Adipocyte (in vitro differentiated cells): ENCODE measurements at places on chromosomes 12 and 14.
A peak's percentile ranks its signal among the peaks of the same experiment; 100 is the strongest.

- peak; percentile 99 for DNase-seq
Observed at GRCh38 chr12:53727310-53728041, at the start of gene CALCOCO1. CALCOCO1 (minus strand) TSS chr12:53727452; CDS start chr12:53725242, 2,210 bp downstream.

DNA sequence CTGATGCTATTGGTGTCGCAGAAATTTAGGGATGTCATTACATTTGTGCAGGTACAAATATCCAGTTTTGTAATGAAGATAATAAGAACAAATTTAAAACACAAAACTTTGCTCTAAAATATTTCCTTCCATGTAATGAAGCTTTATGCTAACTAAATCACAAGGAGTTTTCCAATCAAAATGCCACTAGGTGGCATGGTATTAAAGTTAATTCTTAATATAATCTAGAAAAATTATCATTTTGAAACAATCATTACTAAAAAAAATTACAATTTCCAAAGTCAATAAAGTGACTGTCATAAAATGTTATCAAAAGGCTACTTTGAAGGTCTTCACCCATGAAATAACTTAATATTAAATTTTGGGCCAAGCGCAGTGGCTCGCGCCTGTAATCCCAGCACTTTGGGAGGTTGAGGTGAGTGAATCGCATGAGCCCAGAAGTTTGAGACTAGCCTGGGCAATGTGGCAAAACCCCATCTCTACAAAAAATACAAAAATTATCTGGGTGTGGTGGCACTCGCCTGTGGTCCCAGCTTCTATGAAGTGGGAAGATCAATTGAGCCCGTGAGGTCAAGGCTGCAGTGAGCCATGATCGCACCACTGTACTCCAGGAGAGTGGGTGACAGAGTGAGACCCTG lies 77.4 kb downstream of the KIF21A start:
- peak; percentile 41 for DNase-seq

GRCh38 chr14:99768381-99768780 lies 24.8 kb upstream of the EML1 start:
- DNase-seq = no peak

DNA sequence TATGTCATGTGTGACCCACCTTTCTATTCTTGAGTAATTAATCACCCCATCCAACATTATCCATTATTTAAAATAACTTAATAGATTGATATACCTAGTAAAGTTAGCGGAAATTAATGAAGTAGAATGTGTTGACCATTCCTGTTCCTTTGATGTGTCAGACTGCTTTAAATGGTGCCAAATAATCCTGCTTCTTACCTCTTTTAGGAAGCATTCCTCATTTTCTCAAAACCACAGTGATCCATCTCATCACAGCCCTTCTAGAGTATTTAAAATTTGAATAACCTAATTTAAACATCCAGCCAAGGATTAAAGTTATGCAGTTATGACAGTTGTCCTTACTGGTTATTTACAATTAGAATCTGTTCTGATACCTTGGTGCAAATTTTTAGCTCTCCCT lies 6.9 kb downstream of the MGAT4C start:
- no peak for DNase-seq

GRCh38 chr14:101108579-101109346 lies 205.2 kb upstream of the RTL1 start:
- no peak for DNase-seq

DNA sequence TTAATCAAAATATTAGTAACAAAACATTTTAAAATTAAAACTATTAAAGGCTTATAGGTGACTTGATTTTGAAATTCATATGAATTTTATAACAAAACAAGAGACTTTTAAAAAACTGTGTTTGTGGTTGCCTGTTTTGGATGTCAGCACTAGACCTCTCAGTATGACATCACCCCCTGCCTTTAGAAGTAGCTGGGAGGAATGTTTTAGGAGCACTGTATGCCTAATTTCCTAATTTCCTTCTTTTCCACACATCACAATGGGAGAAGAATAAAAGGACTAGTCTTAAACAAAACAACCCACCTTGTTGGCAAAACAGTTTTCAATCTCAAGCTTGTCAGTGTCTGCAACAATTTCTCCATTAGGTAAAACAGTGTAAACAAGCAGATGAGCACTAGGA lies 48.1 kb upstream of the PZP start:
- no peak for DNase-seq

- DNase-seq = peak; percentile 32
Observed at GRCh38 chr12:1972856-1973317, 31.4 kb downstream of the DCP1B start.

DNA sequence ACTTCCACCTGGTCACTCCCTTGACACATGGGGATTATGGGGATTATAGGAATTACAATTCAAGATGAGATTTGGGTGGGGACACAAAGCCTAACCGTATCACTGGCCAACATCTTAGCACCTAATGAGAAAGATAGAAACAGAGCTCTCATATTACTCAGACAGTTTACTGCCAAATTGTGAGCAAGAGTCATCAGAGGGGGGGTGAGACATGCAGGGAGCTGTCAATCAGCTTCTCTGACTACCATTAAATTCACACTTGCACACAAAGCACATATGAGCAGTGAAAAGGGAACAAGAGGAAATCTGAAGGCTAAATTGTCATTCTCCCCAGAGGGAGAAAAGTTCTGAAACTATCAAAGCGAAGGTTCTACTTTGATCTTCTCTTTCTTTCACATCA lies 78.1 kb upstream of the GRIN2B start:
- no peak for DNase-seq

DNA sequence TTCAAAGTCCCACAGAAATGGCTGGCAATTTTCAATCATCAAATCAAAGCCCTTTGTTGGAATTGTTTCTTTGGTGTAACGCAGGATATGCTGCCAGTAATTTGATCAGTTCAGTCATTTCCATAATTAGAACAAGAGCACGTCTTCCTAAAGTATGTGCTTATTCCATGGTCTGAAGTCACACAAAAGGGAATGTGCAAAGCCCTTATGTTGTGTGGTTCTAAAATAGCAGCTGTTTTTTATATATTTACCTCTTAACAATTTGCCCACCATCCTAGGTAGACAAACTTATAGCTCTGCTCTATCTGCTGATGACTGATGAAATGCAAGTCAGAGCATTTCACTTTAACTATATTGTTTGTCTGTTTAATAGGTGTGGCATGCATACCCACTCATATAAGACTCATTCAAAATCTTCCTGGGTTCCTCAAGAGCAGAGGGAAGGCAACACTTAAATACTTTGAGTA lies 176.1 kb upstream of the SLC38A2 start:
- DNase-seq = peak; percentile 50

DNA sequence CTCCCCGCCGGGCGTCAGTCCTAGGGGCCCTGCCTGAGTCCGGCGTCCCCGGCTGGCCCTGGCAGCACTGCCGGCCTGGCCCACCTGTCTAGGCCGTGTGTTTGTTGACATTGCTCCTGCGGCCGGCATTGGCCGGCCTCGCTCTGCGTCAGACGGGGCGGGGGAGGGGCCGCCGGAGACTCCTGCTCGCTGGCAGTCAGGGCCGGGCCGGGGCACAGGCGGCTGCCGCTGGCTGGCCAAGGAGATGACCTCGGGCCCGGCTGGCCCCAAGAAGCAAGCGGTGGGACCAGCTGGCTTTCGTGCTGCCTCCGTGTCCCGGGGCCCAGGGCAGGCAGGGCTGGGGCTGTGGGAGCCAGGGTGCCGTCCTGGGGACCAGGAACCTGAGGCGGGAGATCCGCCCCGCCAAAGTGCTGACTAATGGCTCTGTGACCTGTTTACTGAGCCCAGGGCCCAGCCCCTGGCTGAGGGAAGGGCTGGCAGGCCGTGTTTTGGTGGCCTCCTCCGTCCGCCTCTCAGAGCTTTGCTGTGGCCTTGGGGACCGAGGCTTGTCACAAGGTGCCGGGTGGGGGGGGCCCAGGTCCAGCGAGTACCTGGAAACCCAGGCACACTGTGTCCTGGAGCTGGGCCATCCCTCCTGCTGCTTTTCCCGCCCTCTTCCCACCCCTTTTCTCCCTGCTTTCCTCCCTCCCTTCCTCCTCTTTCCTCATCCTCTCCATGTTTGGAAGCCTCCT lies 1.8 kb downstream of the ULK1 start:
- peak; percentile 91 for DNase-seq

- peak; percentile 90 for DNase-seq
Observed at GRCh38 chr12:89461649-89462612, 62.7 kb downstream of the GALNT4 start.

DNA sequence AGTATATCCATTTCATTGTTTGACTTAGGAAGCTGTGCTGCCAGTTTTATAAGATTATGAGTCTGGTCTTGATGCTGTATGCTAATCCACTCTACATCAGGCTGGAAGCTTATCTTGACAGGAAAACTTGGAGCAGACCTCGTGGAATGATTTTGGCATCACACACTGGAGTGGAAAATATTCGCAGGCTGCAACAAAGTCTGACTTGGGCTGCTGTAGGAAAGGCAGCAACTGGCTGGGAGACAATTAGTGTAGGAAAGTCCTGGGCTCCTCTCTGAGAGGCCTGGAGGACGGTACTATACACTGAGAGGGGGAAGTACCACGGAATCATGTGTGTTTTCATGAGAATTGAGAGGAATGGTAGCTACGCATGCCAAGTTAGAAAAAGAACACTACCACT lies 383.7 kb downstream of the ETNK1 start:
- no peak for DNase-seq

DNA sequence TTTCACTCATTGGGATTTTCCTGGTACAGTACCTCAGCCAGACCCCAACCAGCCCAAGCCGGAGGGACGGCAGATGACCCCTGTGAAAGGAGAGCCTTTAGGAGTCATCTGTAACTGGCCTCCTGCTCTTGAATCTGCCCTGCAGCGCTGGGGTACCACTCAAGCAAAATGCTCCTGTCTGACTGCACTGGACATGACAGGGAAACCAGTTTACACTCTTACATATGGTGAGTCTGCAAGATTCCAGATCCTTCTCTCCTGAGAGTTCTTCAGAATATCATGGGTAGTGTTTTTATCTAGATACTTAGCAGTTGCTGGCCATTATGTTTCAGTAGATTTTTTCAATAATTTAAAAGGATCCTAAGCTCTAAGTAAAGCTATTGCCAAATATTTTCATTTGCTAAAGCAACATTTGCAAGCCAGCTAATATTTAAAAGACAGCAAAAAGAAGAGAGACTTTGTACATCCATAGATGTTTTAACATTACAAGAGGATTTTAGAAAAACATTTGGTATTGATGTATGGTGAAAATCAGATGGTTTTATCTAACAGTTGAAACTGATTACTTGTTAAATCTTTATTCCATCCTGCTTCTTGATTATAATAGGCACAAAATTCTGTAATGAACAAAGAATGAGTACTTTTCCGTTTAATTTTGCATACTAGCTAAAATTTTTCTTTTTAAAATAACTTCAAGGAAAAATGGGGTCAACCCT lies 85.1 kb upstream of the ATF1 start:
- peak; percentile 24 for DNase-seq

GRCh38 chr12:89231686-89232085 lies 120.6 kb downstream of the DUSP6 start:
- DNase-seq = no peak

DNA sequence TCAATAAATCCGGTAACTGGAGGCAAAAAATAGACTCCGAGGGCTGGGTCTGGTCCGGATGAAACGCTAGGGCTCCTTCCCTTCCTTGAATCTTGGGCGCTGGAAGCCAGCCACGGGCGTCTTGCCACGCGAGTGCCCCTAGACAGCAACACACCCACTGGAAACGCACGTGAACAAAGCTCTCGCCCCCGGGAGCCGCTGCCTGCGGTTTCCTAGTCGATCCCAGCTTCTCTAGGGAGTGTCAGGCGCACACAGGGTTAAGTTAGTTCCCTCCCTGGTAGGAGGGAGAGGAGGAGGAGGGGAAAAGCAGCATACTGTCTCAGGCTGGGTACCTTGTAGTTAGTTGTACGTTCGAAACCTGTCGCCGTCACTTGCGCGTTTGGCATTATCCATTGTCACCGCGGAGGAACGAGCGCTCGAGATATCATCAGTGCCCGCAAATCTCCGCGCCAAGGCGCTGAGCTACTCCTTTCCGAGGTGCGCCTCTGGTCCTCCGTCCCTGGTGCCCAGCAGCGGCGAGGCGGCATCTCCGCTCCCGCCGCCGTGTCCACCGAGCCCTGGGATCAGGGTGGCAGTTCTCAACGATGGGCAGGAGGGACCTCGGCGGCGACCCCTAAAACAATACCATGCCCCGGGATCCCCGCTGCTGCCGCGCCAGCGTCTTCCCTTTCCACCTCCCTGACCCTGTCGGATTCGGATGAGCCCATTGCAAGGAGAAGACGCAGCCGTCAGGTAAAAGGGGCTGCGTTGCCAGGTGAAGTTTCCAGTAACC lies at the start of gene FLRT2:
TSS of gene FLRT2 (plus strand) at position 342 of the 772 bp plus-strand sequence. CDS start 91,371 bp downstream, outside the sequence.
- peak; percentile 89 for DNase-seq

DNA sequence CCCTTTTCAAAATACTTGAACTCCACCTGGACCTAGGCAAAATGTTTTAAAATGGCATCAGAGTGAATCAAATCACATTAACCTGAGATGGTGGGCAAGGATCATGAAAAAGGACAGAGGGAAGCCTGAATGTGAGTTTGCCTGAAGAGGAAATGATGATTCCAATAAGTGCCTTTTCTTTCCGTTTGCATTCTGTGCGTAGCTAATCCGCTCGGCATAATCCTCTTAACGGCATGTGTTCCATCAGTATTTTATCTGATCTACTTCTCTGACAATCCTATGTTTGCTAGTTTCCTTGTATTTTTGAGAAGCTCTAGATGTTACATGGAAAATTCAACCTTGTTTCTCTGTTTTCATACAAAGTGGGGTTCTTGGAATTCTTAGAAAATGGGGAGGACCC lies 354.6 kb downstream of the NRXN3 start:
- no peak for DNase-seq

DNA sequence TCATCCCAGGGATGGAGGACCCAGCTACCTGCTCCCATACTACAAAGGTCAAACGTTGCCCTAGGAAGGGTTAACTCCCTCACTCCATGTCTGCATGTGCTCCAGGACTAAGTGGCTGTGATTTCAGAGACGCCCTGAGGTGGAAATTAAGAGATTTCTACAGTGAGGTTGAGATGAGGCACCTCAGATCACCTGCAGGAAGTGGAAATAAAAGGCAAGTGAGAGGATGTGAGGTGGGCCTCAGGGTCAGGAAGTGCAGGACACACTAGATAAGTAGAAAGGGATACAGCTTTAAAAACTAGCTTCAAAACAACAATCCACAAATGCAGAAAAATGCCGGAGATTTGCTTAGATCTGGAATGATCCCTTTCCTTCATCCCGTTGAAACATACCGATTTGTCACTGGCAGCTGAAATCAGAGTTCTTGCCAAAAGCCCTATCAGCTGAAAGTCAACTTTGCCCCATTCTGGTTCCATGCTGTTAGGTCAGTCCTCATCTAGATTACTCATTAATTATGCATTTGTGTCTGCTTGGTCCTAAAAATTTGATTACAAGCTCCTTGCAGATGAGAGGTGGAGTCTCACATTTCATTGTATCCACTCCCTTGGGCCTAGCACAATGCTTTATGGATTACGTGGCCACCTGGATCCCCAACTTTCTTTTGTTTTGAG lies 6.6 kb downstream of the PLBD1 start:
- no peak for DNase-seq

GRCh38 chr12:46342562-46343033 lies 30.0 kb downstream of the SLC38A2 start:
- DNase-seq = peak; percentile 55

- no peak for DNase-seq
Observed at GRCh38 chr12:116529048-116529447, 30.1 kb upstream of the MAP1LC3B2 start.

- DNase-seq = no peak
Observed at GRCh38 chr14:45553981-45554380, 301.0 kb upstream of the MIS18BP1 start.
